Right hindlimb (tissue), 1 donor: ENCODE measurements at places on chromosomes 6 and 20.

DNA sequence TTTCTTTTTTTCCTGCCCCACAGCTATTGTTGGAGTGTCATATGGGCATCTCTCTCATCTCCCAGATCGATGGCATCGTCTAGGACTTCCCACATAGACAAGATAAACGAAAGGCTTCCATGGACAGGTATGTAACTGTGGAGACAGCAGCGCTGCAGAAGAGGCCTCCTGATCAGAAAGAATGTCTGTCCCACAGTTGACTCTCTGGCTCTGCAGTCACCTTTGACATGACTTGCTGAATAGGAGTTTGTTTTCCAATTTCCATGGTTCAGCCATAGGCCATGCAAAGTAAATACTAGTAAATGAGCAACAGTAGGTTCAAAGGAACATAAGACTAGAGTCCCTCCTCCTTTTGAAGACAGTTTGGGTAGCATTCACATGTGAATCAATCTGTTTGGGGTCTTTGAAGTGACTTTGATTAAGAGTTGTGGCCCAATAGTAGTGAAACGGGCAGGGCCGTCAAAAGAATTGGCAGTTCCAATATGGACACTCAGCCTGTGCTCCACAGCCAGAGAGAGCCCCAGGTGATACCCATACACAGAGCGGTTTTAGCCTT, 134.7 kb upstream of the IFNGR1 start:
- DNase-seq: no peak

DNA sequence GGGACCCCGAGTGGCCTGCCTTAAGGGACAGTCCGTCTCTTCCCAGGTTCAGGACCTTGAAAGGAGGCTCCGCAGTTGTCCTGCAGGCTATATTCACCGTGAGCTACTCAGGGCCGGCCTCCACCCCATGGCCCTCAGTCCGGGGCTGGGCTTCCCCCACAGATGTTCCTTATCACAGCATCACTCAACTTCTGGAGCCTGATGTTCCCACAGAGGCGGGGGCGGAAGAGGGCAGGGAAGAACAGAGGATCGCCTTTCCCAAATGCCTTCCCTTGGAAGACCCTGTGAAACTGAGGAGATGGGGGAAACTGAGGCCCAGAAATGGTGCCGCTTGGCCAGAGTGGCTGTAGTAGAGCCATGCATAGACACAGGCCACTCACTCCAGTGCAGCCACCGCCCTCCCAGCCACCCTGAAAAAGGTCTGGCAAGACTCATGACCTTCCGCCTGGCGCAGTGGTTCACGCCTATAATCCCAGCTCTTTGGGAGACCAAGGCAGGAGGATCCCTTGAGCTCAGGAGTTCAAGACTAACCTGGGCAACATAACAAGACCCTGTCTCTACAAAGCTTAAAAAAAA, 4.3 kb upstream of the COX4I2 start:
- no peak for DNase-seq

DNA sequence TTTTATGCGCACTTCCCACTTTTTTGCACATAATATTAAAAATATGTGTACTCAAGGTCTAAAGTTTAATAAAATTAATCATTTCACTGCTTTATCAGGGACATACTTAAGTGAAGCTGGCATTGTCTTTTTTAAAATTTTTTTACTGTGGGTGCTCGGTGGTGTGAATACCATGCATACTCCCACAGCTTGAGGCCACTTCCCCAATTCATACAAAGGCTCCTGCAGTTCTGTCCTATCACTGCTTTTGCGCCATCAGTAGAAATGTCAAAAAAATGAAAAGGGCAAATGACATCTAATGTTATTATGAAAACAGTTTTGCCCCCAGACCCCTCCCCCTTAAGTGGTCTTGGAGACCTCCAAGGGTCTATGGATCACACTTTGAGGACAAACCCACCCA, 464.1 kb upstream of the ARID1B start:
- no peak for DNase-seq

GRCh38 chr6:100176311-100176950, 182.4 kb upstream of the MCHR2 start:
- peak; percentile 32 for DNase-seq
